ENCODE measurements at places on chromosomes 4 and X.

DNA sequence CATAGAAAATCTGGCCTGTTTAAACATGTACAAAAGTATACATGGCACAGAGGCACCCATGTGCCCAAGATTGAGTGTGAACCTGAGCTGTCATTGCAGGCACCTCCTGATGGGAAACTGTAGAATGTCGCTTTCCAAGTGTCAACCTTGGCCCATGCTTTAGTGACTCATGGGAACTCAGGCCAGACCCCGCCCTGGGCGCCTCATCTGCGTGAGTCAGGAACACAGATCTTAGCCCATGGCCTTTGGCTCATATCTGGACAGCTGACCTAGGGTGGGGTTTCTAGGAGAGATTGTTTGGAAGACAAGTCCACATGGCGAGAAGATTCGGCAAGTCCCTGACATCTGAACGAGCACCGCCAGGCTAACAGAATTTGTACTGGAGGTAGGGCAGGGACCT, 50.0 kb downstream of the CYTL1 start:
- DNase-seq, result no peak

- no peak for DNase-seq
Measured at GRCh38 chr4:141028024-141028529, 105.2 kb downstream of the RNF150 start.

- DNase-seq, result no peak
Measured at GRCh38 chrX:39196192-39197102, 395.2 kb downstream of the MID1IP1 start.

DNA sequence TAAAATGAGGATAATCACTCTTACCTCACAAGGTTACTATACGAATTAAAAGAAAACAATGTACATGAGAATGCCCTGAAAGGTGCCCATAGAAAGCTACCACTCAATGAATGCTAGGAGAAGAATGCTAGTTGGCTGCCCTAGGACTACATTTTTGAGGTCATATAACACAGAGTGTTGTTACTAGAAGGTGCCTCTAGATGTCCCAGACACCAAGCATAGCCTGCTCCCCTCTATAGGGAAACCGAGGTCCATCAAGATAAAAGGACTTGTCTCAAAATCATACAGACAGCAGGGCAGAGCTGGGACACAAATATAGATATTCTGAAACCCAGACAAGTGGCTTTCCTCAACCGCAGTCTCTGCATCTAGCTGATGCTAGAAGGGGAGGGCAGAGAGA, 147.0 kb upstream of the ARHGEF9 start:
- no peak for DNase-seq

DNA sequence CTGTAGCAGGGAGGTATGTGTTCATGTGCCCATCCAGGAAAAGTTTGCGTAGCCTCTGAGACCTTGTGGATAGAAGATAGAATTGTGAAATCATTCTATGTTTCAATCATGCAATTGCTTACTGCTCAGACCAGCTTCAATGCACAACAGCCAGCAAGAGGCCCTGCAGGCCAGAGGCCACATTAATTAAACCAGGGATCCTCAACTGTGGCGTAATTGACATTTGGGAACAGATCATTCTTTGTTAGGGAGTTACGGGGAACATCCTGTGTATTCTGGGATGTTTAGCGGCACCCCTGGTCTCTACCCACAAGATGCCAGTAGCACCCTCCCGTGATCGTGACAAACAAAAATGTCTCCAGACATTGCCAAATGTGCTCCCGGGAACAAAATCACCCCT, 86.5 kb upstream of the PRPS2 start:
- no peak for DNase-seq

DNA sequence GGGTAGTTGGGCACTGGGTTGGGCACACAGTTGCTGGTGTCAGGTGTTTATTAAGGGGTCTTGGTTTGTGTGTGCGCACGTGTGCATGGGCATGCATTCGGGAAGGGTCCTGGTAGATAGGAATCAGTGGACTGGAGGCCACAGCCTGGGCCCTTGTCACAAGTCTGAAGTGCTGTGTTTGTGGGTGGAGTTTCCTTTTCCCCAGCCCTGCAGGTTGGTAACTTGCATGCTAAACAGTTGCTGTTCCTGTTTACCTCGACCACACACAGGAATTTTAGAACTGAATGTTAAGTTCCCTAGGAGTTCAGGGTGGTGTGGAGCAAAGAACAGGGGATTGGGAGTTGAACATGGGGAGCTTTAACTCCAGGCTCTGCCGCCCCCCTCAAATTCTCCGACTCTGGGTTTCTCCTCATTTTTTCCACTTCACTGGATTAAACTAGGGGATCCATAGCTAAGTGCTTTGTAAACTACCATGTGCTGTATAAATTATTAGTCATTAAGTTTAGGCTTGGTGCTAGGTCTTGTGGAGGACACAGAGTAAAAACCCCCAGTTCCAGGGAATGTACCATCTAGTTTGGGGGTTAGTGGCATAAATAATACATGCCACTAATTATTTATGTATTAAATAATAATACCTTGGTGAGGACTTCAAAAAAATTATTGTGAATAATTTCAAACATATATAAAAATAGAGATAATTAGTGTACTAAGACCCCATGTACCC, 49.0 kb downstream of the STARD8 start:
- DNase-seq, result no peak

DNA sequence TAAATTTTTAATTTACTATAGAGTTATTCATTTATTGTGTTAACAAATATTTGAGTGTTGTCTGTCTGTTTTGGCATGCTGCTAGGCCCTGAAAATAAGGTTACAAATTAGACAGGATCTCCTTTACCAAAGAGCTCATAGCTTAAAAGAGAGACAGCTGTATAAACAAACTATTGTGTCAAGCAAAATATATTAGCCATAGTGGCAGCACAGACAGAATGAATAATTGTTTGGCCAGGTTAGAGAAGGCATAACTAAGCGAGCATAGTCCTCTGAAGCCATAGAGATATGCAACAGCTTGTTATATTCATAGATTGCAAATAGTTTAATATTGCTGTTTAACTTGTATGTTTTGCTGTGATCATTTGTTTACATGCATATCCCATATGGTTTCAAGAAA, 66.7 kb upstream of the NDUFC1 start:
- DNase-seq, result no peak

- no peak for DNase-seq
Measured at GRCh38 chrX:42127563-42127962, 204.2 kb upstream of the CASK start.

GRCh38 chr4:114163051-114163450, 183.6 kb upstream of the ARSJ start:
- no peak for DNase-seq

DNA sequence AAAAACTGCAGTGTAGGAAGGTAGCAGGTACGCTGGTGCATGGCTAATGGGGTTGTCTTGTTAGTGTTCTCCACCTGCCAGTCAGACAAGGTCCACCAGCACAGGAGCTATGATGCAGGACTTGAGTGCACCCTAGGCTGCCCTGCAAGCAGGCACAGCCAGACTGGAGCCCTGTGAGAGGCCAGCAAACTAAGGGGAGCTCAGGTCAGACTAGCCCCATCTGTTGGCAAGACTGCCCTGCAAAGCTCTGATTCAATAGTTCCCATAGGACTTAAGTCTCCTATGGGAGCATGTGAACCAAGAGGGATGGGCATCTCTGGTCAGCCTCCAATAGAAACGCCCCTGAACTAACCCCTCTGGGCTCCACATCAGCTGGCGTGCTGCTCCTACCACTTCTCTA, 1307.3 kb downstream of the C4orf33 start:
- DNase-seq, result no peak

DNA sequence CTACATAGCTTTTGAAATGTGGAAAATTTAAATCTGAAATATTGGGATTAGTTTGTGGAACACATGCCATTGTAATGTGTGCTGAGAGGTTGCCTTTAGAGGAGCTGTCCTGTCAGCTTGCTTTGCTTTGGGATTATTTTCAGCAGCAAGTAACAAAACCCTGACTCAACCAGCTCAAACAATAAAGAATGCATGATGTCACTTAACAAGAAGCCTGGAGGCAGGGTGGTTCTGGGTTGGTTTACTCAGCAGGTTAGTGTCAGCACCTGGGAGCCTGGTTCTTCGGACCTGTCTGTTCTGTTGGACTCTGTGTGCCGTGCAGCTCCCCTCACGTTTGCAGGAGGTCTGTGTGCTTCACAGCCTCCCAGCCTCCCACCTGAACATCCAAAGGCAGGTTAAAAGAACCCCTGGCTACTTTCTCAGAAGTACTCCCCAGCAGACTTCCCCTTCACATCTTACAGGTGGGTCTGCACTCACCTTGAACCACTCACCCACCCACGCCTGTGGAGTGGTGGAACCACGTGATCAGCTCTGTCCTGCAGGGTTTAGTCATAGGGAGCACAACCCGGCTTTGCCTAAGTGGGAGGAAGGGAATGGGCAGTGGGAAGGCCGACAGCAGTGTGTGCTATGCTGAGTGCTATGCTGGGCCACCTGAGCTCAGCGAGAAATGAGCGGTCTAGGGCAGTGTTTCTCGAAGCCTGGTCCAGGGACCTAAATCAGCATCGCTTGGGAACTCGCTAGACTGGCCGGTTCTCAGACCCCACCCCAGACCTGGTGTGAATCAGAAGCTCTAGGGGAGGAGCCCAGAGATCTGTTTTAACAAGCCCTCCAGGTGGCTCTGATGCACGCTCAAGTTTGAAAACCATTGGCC, 20.4 kb downstream of the TMEM131L start:
- DNase-seq, result no peak

GRCh38 chr4:24279911-24280375, 304.4 kb downstream of the DHX15 start:
- DNase-seq, result no peak

Measured in neuronal stem cell (in vitro differentiated cells).